NCI-H2029 treated with DMSO at 0.1 percent for 48 hours (cell line): ENCODE measurements at places on chromosomes 11 and 22.

- DNase-seq, result no peak
These were observed 5.2 kb downstream of the CAPN5 start for GRCh38 chr11:77071671-77072605.

- no peak for DNase-seq
These were observed 28.8 kb downstream of the LRRC10B start for GRCh38 chr11:61537326-61537725.

DNA sequence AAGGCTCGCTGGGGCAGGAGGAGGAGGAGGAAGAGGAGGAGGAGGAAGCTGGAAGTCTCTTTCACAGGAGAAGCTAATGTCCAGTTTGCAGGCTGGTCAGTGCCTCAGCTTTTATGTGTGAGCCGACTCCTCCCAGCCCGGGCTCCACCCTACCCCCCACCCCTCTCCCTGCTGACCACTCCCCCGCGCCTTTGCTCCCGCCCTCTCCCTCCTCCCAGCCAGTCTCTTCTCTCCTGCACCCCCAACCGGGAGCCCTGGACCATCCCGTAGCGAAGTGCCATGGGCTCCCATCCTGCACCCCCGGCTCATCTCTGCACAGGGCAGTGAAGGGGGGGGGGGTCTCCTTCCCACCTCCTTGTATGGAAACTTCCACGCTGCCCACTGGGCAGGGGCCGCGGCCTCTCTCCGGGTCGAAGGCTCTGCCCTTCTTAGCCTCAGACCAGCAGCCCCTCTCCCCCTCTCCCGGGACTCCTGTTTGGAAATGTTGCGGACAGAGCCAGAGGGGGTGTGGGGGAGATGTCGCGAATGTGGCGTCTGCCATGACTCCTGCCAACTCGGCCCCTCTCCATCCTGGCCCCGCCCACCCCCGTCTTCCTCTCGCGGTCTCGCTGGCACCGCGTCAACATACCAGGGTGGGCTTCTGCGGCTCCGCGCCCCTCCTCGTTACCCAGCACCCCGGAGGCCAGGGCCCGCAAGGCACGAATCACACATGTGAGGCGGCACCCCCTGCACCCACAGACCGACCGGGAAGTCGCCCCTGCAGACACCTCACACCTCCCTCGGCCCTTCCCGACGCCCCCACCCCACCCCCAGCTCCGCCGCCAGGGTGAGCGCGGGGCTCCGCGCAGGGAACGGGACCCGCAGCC is 1.8 kb downstream of the IGF2 start:
- DNase-seq, result no peak

DNA sequence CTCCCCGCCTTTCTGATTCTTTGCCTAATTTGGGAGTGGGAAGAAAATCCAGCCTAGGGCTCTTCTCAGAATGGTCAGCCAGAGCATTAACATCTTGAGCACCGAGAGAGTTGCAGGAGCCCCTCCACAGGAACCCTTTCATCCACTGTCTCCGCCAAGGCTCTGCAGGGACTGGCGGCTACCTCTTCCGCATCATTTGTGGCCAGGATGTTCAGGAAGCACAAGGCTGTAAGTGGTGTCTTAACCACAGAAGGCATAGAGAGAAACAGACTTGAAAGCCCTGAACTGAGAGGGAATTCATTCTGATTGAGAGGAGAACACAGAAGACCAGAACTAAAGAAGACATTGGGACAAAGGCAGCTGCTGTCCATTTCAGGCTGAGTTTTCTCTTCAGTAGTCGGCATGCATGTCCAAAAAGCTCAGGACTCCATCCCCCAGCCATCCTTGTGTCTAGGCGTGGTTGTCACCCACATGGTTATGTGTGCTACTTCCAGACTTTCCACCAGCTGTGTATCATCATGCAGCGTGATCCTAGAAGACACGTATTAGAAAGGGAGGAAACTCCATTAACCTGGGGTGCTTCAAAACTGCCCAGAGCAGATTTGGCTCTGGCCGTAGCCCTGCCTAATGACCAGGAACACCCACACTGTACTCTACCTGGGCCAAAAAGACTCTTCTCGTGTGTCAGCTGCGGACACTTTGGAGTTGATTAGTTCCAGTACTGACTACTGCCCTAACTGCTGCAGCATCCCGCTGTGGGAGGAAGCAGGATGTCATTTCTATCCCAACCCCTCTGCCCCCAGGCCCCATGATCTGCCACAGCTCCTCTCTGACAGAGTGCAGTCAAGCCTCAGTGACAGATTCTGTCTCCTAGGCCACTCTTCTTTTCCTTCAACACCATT is 725.1 kb downstream of the NTM start:
- no peak for DNase-seq

DNA sequence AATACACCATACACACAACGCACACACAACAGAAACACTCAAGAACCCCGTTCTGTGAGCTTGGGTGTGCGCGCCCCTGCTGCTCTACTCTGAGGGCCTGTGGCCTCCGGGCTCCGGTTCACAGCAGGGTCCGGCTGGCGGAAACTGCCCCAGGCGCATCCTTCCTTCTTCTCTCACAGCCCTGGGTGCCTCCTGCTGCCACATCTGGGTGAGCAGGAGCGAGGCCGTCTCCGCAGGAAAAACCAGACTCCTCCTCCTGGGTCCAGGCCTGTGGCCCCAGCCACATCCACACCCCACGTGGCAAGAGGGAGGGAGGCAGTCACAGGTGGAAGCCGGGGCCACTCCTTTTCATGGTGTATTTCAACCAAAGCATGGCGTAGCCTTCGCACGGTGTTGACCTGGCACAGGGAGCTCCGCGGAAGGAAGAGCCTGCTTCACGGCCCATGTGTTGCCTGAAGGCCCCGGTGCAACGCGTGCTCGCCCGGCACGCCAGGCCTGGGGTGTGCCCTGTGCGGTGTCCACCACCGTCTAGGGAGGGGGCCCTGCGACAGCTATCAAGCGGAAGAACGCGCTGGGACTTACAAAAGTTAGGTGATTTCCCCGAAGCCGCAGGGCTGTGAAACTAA is 1502.7 kb downstream of the TBC1D22A start:
- DNase-seq, result no peak

- no peak for DNase-seq
These were observed 72.1 kb upstream of the CD44 start for GRCh38 chr11:35066783-35067423.

GRCh38 chr11:66904055-66904454 is 47.2 kb downstream of the LRFN4 start:
- DNase-seq, result no peak

- DNase-seq, result no peak
These were observed 719.8 kb upstream of the LRRC4C start for GRCh38 chr11:42179216-42179615.

GRCh38 chr11:94494126-94494680 is 419 bp downstream of the ANKRD49 start:
- DNase-seq, result no peak

DNA sequence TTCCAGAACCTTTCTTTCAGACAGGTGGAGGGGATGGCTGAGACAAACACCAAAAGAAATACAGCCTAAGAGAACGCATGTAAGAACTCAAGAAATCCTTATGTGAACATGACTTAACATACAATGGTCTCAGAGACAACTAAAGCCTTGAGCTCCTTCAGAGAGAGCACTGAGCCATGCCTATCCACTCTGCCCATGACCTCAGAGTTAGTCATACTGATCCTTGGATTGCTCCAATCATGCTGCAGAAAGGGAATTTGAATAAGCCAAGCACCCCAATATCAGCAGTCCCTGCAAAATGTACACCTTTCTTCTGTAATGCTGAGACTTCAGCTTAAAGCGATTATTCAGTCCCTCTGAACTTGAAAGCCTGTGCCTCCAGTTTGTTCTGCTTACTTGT is 43.2 kb upstream of the CHKA start:
- no peak for DNase-seq

GRCh38 chr11:121412000-121412587 is 40.0 kb upstream of the SORL1 start:
- DNase-seq, result no peak

DNA sequence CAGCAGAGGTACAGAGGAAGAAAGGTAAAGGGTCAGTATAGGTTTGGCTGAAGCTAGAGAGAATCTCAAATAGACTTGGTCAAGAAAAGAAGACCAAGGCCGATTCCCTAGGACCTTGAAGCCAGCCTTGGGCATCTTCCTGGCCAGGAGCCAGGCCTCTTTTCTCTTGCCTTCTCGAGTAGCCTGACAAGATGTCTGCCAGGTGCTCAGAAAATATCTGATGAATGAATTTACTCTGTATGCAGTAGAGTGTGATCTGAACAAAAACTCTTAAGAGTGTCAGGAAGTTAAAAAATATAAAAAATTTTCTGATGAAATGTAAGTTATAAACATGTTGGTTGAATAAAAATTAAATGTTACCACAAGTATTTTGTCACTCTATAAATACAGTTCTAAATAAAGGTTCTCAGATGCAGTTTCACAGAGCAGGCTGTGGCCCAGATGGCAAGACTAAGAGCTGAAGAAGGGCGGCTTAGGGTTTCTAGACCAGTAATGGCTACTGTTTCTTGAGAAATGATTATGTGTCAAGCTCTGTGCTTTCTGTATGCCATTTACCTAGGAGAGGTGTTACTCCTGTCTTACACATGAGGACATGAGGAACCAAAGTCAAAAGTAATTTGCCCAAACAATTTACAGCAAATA is 98.1 kb downstream of the ATXN10 start:
- no peak for DNase-seq
